ENCODE measurements at places on chromosomes 1 and 21.

DNA sequence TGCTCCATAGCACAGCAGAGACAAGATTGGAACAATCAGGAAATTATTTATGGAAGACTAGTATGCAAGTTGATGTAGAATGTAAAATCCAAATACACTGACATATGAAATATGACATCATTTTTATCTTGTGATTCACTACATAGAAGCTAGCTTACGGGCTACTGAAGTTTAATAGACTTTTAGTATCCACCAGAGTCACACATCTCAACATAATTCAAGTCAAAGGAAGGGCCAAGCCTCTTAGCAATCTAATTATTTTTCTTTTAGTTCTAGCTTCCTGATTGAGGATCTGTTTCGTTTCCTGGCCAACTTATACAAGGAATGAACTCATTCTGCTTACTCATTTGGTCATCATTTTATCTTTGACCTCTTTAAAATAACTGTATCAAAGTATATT is 234.4 kb upstream of the CHRM3 start:
- no peak for DNase-seq

DNA sequence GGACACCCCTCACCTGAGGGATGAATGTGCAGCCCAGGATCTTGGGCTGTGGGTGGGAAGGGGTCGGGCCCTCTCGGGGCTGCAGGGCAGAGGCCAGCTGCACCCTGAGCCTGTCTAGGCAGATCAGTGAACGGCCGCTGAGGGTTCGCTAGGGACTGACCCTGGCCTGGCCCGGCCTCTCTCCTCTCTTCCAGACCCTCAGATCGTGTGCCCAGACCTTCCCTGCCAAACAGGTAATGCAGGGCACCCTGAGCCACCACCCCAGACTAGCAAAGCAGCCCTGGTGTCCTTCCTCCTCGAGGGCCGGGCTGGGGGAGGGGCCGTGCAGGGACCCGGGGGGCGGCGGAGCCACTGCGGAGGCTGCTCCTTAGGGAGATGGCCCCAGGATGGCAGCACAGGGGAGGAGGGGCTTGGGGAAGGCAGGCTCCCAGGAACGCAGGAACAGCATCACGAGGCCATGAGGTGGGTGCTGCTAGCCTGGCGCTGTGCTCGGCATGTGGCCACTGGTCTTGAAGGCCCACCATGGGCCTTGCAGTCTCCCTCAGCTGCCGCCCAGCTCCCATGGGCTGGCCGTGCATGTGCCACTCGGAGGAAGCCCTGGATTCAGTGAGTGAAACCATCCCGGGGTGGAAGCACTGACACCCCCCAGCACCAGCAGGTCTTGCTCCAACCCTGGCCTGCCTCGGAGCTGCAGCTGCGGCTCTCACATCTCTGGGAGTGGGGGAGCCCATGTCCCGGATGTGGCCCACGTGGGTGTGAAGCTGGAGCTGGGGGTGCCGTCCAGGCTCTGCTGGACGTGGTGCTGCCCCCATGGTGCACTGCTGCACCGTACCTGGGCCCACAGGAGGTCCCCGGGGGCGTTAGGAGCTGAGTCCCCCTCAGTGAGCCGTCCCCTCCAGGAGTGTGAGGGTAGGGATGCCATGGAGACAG is 28.7 kb downstream of the COL6A2 start:
- DNase-seq: no peak

GRCh38 chr1:203609979-203610493 is 16.6 kb upstream of the ATP2B4 start:
- no peak for DNase-seq

DNA sequence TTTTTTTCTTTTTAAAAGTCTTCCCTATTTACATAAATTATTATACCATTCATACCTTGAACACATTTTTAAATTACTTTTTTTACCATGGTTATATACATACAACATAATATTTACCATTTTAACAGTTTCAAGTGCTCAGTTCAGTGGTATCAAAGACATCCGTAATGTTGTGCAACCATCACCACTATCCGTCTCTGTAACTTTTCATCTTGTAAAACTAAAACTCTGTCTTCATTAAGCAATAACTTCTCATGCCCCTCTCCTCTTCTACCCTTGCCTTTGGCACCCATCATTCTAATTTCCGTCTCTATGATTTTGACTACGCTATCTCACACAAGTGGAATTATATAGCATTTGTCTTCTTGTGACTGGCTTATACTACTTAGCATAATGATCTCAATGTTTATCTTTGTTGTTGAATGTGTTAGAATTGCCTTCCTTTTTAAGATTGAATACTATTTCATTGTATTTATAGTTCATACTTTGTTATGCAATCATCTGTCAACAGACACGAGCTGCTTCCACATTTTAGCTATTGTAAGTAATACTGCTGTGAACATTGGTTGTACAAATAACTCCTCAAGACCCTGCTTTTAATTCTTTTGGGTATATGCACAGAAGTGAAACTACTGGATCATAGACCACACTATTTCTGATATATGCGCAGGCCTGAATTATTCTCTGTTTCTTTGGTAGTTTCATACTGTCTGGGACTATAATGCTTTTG is 689.5 kb upstream of the NCAM2 start:
- DNase-seq: no peak

GRCh38 chr21:42939582-42940413 is 14.4 kb upstream of the ERVH48-1 start:
- no peak for DNase-seq

- DNase-seq: no peak
Observed at GRCh38 chr21:42534421-42535378, 21.0 kb downstream of the SLC37A1 start.

Data from stimulated activated CD8-positive, alpha-beta memory T cell treated with anti-CD3 and anti-CD28 coated beads, Interleukin-2, amount 100 ng/mL, for 1 hour (primary cell).